ENCODE measurements at places on chromosomes 12 and 14.

- DNase-seq = peak; percentile 31
Observed at GRCh38 chr14:45610318-45610717, 357.3 kb upstream of the MIS18BP1 start.

DNA sequence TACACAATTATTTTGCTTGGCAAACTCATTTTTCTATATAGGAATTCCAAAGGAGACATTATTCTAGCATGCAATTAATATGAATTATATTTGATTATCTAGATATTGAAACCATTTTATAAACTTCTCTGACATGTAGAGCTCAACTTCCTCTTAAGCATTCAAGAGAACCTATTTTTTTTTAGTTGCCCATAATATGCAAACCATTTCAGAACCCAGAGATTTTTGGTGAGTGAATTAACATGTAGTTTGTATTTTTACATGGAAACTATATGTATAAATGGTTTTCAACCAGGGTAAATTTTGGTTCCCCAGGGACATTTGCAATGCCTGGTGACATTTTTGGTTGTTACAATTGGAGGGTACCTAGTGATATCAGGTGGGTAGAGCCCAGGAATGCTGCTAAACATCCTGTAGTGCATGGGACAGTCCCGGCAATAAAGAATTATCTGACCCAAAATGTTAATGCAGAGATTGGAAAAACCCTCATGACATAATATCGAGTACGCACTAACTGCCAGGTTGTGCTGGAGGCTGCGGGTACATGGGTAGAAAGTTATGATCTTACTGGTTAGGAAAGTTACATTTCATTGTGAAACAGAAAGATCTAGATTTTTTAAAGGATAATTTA, 338.9 kb upstream of the GARIN2 start:
- DNase-seq = no peak

DNA sequence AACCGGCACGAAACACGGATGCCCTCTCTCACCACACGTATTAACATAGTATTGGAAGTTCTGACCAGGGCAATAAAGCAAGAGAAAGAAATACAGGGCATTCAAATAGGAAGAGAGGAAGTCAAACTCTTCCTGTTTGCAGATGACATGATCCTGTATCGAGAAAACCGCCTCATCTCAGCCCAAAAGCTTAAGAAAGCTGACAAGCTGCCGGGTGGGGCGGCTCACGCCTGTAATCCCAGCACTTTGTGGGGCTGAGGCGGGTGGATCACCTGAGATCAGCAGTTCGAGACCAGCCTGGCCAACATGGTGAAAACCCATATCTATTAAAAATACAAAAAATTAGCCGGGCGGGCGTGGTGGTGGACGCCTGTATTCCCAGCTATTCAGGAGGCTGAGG, 17.7 kb downstream of the OR6S1 start:
- DNase-seq = no peak

DNA sequence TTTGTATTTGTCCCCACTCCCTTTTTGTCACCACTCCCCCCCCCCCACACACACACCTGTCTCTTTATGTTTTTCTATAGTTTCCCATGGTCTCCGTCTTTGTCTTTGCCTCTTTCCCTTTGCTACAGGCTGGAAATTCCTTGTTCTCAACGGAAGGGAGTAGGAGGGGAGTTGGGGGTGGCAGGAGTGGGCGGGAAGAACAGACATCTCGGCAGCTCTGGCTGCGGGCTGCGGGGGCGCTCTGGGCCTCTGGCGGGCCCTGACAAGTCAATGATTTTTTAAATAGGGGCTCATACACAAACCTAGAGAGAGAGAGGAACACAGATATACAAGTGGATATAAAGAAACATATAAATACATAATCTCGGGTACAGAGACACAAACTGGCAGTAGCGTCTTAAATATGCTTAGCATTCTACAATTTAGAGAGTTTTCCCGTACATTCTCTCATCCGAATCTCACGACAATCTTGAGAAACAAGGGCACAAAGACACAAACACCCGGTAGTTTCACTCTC, 2.4 kb upstream of the NAB2 start:
- no peak for DNase-seq

DNA sequence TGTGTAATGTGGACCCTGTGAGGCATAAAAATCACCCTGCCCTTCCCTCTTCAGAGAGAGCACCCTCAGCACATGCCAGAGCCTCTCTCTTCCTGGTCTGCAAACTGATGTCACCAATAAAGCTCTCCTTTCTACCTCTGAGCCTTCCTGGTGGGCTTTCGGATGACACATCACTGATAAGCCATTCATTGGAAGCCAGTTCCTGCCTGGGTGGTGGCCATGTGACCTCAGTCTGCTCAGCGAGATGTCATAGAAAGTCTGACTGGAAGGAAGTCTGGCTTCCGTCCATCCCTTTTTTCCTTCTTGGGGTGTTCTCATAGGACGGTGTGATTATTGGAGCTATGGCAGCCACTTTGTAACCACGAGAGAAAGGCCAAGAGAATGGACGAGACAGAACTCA, 95.7 kb downstream of the PIWIL1 start:
- no peak for DNase-seq

GRCh38 chr14:22484632-22485031, 104.4 kb downstream of the DAD1 start:
- no peak for DNase-seq

- no peak for DNase-seq
Observed at GRCh38 chr12:12990700-12991468, 9.2 kb downstream of the HEBP1 start.

DNA sequence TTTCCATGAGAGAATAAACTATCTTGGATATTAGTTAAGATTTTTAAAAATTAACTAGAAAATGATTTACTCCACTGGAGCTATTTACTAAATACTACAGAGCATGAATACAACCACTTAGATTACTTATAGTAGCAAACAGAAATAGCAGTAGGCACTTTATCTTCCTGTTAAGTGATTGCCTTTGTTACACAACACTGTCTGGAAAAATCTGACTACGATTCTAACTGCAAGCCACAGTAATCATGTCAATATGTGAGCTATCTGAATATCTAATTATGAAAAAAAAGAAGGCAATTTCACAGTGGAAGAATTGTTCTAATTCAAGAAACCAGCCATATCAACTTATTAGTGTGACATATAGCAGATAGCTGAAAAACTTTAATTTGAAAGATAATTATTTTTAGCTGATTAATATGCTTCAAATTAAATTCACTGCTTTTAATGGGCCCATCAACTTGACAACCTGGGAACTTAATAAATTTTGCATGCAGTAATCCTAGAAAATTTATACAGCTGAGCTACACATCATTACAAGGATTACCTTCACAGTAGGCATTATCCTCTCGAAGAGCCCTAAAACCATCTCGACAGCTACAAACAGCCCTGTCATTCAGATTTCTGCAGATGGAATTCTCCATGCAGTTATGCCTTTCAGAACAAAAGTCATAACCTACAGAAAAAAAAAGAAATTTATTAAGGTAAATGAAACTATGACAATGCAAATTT, 172.8 kb downstream of the NELL2 start:
- no peak for DNase-seq

- no peak for DNase-seq
Observed at GRCh38 chr12:120879102-120879501, 25.1 kb downstream of the SPPL3 start.

DNA sequence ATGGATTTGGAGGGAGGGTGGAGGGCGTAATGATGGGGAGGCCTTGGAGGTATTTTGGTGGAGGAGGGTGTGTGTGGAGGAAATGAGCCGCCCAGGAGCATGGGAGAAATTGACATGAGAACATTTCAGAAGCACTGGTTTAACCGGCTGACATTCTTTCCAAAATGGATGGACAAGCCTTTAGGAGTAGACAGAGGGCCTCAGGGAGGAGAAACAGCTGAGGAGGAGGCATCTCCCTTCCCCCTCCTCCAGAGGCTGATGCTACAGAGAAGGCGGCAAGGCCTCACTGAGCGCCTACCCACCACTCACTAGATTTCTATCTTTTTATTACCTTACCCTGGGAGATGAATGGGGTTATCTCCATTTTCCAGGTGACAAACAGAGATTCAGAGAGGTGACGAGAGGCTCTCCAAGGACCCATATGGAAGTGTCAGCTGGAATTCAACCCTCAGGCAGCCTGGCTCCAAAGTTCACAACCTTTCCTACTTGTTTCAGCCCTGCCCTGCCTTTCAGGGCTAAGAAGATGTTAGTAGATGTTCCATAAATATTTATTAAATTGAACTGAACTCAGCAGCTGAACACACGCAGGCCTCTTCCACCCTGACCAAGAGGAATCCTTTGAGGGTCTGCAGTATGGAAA, 289.6 kb downstream of the ZFP36L1 start:
- DNase-seq = no peak

- DNase-seq = peak; percentile 18
Observed at GRCh38 chr12:92331383-92331782, 185.7 kb upstream of the BTG1 start.

GRCh38 chr12:24223926-24224325, 274.5 kb upstream of the SOX5 start:
- no peak for DNase-seq

- DNase-seq = peak; percentile 21
Observed at GRCh38 chr12:14185427-14186192, 179.9 kb upstream of the ATF7IP start.

GRCh38 chr12:1777798-1778197, 42.6 kb upstream of the LRTM2 start:
- DNase-seq = no peak

DNA sequence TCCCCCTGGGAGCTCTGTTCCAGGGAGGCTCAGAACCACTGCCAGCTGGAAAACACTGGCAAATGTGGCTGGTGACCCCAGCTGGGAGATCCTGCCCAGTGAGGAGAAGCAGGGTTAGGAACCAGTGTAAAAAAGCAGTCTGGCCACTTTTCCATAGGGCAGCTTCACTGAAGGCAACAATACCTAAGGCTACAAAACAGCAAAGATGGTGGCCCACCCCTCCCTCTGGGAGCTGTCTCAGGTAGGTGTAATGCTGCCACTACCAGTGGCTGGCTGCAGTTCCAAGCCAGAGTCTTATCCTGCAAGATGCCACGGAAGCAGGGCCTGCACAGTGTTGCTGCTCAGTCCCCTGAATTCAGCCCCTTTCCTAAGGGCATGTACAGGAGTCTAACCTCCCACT, 50.6 kb upstream of the ANO6 start:
- DNase-seq = no peak

GRCh38 chr12:95460105-95460504, 13.8 kb upstream of the METAP2 start:
- DNase-seq = no peak

- peak; percentile 11 for DNase-seq
Observed at GRCh38 chr14:100899884-100900771, 3.4 kb downstream of the RTL1 start.

- no peak for DNase-seq
Observed at GRCh38 chr12:67854351-67854750, 134.9 kb upstream of the IFNG-AS1 start.

GRCh38 chr12:49794811-49795653, 33.2 kb downstream of the NCKAP5L start:
- DNase-seq = no peak

GRCh38 chr12:49863946-49864797, 21.3 kb upstream of the BCDIN3D start:
- no peak for DNase-seq

DNA sequence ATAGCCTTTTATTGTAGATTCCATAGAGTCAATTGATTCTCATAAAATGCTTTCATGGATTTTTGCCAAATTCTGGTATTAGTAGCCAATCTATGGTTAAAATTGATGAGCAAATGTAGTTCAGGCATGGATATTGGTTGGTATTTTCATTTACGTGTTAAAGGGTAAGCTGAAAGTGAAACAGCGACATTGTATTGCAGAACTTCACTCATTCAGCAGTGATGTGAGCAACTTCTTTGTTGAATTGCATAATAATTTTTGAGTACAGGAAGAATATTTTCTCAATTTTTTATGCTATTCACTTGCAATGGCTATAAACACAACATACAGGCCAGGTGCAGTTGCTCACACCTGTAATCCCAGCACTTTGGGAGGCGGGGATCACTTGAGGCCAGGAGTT, 24.2 kb upstream of the FAM222A start:
- DNase-seq = no peak

DNA sequence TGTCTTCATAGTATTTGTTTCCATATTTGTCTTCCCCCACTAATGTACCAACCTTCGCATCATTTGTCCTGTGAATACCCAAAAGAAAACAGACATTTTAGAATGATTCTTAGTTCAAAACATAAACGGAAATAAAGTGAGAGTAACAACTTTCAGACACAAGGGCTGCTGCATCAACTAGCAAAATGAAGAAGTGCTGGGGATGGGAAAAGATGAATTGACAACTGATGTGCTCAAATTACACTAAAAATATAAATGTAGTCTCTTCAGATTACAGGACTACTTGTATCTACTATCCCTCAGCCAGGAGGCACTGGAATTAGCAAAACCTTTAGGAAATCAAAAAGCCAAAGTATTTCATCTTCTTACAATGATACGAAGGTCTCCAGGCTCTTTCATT, 743 bp downstream of the NDUFA12 start:
- no peak for DNase-seq

DNA sequence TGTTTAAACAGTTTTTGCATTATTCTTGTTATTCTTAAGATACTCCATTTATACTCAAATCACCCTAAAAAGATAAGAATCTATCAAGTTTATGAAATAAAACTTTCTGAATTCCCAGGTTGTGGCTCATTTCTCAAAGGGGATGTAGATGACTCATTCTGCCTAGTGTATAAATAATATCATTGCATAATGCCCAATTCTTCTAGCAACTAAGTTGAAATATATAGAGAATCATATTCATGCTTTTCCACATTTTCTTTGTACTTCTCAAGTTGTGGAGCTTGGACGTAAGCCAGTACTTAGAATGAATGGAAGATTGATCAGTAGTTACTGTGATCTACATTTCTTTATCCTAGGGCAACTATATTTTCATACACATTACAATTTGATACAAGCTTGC, 201.1 kb downstream of the PPFIA2 start:
- no peak for DNase-seq

- peak; percentile 82 for DNase-seq
Observed at GRCh38 chr12:54352022-54352531, 12.2 kb downstream of the GPR84 start.

DNA sequence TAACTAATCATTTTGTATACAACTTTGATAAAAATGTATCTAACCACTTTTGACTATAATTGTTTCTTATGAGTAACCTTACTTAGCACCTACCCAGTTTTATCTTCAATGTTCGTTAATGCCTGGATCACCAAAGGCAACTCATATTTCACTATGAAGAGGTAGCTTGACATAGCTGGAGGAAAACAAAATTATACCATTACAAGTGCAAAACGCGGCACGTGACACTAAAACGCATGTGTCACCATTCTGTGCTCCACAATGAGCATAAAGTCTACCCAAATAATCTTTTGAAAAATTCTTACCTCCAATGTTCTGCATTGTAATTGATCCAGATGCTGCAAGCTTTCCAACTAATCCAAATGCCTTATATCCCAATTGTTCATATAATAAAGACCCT, 5.8 kb downstream of the SLC38A2 start:
- DNase-seq = no peak

- peak; percentile 13 for DNase-seq
Observed at GRCh38 chr14:64736271-64737169, 32.3 kb downstream of the PLEKHG3 start.

Measured in DMS153 (cell line).